Stimulated activated CD8-positive, alpha-beta memory T cell treated with anti-CD3 and anti-CD28 coated beads, Interleukin-4, amount 100 ng/mL, for 24 hours (primary cell): ENCODE measurements at places on chromosomes 5 and 9.
A peak's percentile ranks its signal among the peaks of the same experiment; 100 is the strongest.

GRCh38 chr5:122874179-122874875 is 28.9 kb downstream of the SNX24 start:
- no peak for DNase-seq

DNA sequence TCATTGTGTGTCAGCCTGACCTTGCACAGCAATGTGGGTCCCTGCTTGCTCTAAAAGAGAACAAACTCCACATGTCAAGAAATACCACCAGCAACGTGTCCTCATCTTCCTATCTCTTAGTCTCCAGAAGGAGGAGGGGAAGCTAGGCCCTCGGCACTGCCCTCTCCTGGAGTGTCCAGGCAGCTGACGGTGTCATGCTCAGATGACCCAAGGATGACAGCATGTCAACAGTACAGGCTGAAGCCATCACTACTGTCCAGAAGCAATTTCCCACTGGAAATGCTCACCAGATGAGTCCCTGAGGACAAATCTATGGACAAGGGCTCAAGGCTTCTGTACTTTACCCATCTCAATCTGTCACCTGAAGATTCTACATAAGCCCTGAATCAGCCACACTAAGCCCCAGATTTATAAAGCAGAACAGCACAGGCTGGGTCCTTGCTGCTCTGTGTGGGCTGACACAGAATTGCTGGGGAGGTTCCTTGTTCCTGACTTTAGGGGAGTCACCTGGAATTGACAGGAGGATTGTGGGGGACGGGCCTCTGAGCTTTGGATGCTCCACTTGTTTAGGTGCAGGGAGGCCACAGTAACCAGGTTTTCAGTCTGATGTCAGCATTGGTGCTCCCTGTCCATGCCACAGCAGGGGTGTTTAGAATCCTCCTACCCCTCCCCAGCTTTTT is 210.2 kb downstream of the DAB2IP start:
- DNase-seq = no peak

GRCh38 chr5:172574871-172575223 is 66.2 kb upstream of the NEURL1B start:
- no peak for DNase-seq

- DNase-seq = no peak
These were observed 27.2 kb upstream of the TNFSF8 start for GRCh38 chr9:114957558-114957957.

DNA sequence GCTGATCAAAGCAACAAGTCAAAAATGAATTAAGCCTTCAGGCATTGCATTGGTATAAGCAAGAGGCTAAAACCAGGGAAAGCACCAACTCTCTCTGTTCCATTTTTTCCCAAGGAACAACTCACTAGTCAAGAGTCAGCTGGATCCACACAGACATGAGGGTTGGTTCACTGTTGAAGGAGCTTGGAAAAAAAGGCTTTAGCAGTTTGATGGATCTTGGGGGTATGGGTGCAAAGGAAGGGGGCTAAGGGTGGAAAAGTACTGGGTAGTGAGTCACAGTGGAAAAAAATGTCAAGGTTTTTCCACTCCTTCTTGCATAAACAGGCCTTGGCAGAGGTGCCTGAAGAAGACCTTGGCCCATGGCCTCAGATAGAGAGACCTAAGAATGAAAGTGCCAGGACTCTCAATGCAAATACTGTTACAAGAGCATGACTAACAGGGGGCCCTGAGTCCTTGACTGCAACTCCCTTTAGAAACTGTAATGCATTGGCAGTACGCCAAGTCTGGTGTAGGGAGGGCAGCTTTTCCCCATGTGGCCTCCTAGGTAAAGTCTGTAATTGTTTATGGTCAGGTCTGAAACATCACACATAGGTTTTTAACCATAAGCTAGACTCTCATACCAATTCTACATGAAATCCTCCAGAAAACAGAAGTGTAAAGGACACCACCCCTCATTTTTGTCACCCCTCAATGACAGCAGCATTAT is 23.7 kb downstream of the ACTL7A start:
- peak; percentile 38 for DNase-seq

DNA sequence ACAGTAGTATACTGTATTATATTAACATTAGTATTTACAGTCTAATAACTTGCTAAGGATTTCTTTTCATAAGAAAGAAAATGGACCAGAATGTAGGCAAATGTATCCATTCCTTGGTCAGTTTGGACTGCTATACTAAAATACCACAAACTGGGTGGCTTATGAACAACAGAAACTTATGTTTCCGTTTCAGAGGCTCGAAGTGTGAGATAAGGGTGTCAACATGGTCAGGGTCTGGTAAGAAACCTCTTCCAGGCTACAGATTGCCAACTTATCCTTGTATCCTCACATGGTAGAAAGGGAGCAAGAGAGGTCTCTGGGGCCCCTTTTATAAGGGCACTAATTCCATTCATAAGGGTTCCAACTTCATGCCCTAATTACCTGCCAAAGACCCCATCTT is 9.2 kb upstream of the ESM1 start:
- no peak for DNase-seq

DNA sequence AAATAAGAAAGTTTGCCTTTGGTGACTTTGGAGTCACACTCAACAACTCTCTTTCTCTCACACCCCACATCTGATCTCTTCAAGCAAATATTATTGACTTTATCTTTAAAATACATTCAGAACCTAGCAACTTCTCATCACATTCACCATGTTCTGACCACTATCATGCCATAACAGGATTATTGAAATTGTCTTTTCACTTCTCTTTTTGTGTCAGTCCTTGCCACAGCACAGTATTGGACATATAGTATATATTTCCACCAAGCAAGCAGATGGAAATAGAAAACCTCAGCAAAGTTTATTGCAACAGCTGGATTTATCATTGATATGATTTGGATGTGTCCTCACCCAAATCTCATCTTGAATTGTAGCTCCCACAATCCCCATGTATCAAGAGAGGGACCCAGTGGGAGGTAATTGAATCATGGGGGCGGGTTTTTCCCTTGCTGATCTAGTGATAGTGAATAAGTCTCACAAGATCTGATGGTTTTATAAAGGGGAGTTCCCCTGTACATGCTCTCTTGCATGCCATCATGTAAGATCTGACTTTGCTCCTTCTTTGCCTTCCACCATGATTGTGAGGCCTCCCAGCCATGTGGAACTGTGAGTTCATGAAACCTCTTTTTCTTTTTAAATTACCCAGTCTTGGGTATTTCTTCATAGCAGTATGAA is 26.9 kb upstream of the ITGA1 start:
- DNase-seq = peak; percentile 7

GRCh38 chr5:32600054-32600622 is 14.8 kb downstream of the SUB1 start:
- DNase-seq = no peak

- no peak for DNase-seq
These were observed 239.6 kb downstream of the MAN2A1 start for GRCh38 chr5:109929376-109929775.

GRCh38 chr5:179731791-179732411 is 721 bp upstream of the MAML1 start:
- DNase-seq = peak; percentile 9

- DNase-seq = no peak
These were observed 209.6 kb upstream of the PANK3 start for GRCh38 chr5:168788786-168789185.

DNA sequence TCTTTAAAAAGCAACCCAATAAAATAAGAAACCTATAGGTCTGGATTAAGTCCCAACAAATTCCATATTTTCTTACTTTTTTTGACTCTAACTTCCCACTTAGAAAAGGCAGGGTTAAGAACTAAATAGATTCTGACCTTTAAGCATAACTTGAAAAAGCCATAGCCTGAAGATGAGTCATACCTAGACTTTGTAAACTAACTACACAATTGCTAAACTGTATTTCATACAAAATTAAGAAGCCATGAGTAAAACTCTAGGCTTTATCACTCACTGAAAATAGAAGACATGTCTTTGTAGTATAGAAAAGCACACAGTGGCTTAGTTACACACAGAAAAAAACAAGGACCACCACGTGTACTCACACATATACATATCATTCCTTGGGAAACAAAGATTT is 51.5 kb downstream of the MLLT3 start:
- no peak for DNase-seq
